ELF-1 (cell line): ENCODE measurements at places on chromosomes 11 and 22.

DNA sequence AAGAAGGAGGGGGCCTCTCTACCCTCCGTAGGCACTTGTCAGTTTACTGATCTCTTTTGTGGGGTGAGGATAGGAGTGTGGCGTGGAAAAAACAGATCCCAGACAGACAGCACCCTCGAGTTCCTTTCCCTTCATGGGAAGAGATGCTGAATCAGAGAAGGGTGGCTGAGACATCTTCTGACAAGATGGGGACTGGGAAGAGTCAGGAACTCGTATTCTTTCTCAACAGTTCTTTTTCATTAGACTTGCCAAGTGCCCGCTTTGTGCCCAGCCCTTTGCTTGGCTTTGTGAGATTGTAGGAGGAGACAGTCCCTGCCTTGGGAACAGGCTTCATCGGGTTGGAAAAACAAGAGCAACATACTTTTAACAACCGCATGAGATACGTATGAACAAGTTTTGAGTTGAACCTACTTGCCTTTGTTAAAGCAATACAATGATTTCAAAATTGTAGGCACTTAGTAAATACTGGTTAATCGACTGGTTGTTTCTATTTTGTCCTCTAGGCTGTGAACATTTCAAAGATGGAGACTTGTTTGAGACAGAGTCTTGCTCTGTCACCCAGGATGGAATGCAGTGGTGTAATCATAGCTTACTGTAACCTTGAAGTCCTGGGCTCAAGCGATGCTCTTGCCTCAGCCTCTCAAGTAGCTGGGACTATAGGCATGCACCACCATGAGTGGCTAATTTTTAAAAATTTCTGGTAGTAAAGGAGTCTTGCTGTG lies 1.1 kb downstream of the RRM1 start:
- DNase-seq = peak; percentile 32

DNA sequence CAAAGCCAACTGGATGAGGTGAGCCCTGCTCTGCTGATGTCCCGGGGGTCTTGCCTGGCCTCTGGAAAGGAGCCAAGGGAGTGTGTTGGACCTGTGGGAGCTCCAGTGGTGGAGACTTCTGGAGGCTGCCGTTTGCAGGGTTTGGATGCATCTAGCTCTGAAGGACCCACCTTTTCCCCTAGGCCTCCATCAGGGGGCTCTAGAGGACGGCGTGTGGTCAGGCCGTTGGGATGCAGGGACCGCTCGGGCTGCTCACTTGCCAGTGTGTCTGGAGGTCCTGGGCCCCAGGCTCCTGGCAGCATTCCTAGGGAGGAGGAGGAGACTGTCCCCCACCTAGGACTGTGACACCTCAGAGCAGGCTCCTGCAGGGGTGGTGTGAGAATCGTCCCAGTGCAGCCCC lies 58.3 kb downstream of the PRDM11 start:
- DNase-seq = peak; percentile 30

DNA sequence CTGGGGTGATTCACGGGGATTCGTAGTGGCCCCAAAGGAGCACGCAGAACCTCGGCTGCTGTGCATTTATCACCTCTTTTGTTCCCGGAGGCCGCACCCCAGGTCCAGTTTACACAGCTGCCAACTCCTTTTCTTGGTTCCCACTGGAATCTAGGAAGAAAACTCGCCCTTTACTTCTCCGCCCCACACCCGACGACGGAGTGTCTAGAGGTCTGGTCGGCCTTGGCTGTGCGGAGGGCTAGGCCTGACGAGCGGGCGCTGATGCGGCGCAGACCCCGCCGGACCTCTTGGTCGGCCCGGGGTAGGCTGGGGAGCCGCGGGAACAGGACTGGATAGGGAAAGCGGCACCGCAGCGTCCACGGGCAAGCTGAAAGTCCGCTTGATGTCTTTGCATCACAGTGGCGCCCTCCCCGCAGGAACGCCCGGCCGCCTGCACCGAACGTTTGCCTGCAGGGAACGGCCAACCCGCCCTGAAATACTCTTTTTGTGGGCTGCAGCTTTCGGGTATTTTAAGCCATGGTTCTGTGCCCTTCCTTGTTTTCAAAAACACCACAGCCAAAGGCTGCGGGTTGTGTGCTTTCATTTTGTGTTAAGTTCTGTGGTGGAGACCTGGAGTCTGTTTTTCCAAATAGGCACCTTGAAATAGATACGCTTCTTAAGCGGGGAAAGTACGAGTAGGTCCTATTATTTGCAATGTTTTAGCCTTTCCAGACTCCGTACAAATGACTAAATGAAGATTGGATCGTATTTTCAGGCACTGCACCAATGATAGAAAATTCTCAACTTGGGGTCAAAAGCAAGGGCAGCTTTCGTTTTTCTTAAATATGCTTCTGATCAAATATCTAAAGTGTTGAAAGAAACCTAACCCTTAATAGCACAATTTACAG lies 829 bp upstream of the ZBED5 start:
- peak; percentile 91 for DNase-seq

- DNase-seq = no peak
Measured at GRCh38 chr22:20615021-20615420, 107.6 kb downstream of the MED15 start.

DNA sequence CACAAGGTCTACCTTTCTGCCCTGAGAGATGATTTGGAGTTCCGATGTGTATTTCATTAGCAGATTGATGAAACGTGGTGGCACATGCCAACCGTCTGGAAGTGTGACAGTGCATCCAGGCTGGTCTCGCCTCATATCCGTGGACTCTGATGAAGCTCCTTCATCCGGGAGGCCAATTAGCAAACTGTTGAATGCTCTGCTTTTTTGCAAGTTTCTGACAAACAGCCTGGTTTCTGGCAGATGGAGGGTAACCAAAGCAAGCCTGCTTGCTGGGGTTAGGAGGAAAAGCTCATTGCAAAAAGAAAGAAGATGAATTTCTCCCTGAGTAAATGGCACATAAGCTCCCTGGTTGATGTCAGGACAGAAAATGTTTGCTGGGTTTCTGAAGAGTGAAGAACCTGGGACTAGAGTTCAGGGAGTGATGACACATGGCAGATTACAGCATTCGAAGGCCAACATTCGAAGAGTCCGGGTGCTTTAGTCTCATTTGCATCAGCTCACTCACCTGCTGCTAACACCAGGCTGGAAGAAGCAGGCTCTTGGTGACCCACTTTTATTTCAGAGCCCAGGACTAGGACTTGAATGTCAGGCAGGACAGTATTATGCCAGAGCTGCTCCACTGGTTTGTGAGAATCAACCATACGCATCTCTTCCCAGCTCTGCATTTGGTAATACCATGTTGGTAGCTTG lies 135.9 kb upstream of the TTC12 start:
- DNase-seq = no peak

DNA sequence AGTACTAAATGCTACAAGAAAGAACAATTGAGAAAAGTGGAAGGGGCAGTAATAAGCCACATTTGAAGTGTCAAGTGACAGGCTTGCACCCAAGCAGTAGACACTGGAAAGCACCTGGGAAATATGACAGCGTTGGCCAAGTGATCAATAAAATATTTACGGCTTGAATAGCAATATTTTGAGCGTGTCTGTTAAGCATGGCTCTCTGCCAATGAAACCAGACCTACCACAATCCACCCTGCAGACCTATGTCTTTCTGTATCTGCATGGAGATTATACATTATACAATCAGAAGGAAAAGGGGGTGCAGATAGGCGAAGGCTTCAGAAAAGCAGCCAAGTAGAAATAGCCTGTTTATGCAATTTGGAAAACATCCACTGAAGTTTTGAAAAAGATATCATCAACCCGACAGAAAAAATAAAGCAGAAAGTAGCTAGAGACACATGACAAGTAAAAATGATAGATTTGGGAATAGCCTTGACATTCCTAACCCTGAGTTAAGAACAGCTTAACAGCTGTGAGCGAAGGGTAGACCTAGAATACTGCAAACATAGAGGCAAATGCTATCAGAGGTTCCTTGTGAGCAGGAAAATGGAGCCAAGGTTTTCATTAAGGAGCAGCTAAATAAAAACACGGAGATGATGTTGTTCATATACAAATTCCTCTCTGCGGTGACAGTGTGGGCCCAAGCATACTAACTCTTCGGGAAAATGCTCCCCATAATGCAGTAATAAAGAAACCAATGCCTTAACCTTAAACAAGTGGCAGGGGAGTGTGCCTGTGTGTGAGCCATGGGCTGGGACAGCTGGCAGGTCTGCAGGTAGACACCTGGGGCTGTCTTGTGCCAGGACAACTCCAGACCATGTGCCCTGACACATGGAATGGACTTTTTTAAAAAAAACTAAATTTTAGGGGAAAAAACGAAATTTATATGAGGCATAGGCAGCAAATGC lies 71.3 kb downstream of the ETS1 start:
- DNase-seq = no peak

DNA sequence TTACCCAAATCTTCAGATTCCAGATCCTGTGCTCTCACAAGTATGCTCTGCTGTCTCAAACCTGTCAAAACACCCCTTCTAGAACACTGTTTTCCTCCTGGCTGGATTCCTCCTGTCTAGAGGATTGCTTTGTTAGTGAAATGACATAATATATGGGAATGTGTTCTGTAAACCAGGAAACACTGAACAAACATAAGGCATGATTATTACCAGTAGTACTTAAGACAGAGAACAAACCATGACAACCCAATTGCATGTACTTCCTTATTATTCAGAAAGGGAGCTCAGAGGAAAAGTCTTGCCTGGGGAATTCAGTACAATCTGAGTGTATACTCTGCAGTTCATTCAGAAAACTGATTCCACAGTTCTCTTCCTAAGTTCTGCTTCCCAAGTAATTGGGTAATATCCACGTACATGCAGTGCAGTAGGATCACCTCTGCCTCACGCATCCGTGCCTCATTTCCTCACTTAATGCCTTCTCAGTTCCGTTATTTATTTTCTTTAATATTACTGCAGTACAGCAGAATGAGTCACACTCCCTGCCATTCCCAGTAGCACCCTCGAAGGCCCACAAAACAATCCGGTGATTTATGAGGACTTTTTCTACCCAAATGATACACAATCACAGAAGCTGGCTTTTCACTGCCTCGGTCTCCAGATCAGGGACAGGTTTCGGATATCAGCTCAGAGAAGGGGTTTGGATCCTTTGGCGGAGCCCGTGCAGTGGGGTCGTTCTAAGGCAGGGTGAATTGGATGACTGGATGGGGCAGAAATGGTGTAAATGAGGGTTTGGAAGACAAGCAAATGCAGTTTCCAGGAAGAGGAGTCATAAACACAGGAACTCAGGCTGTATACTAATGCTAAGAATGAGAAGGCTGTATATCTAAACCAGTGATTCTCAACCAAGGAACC lies 896.9 kb downstream of the KCNA4 start:
- no peak for DNase-seq

GRCh38 chr11:103109818-103110388 lies 677 bp downstream of the DYNC2H1 start:
- DNase-seq = no peak

DNA sequence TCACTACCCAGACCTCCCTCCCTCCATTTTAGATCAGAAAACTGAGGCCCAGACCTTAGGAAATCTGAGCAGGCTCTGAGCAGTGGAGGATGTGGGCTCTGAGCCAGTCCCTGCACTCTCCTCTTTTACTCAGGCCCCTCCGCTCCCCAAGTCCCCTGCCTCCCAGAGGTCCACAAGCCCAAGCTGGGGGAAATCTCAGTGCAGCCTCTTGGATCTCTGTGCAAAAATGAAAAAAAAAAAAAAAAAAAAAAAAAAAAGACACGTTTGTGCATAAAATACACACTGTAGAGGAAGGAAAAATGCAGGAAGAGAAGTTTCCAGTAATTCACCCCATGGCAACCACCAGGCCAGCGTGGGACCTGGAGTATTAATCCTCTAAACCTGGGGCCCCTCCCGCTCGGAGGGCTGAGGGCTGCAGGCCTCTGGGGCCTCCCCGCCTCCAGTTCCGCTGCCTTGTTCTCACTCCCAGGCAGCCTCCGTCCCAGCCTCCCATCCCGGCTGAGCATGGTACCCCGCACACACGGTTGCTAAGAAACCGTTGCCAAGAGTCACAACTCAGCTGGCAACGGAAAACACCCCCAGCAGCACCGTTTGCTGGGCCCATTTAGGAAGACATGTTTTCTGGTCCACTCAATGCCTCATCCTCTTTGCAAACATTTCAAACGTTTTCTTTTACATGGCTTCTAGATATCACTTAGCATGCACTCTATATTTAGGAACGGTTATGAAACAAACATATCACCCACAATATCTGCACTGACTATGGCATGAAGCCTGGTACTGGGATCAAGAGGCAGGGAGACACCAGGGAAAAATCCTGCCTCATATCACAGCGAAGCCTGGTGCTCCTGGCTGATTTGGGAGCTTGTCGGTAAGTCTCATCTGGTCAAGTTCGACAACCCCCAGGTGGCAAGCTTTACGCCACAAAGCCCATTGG lies 227.5 kb downstream of the CTTN start:
- DNase-seq = no peak

GRCh38 chr11:3205261-3206155 lies 13.1 kb downstream of the MRGPRG start:
- DNase-seq = no peak

DNA sequence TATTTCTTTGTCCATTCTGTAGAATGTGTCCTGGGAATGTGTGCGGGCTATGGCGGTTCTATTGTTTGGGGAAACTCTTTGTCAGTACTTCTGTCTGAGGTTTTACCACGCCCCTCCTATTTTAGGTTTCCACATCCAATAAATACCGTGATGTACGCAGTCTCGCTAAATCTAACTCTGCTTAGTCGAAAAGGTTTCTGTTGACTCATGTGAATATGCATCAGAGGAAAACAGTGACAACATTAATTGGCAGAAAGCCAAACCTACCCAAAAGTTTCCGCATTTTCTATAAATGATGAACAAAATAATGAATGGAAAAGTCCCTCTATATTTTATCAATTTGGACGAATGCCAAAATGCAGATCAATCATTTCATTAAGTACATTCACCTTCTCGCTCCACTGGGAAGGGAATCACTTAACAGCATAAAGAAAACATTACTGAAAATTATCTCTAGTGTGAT lies 143.4 kb downstream of the MAML2 start:
- no peak for DNase-seq

- no peak for DNase-seq
Measured at GRCh38 chr11:11532574-11532973, 89.2 kb downstream of the GALNT18 start.

- no peak for DNase-seq
Measured at GRCh38 chr11:23688835-23689234, 808.0 kb upstream of the LUZP2 start.

GRCh38 chr11:79525257-79525656 lies 84.4 kb upstream of the TENM4 start:
- no peak for DNase-seq

DNA sequence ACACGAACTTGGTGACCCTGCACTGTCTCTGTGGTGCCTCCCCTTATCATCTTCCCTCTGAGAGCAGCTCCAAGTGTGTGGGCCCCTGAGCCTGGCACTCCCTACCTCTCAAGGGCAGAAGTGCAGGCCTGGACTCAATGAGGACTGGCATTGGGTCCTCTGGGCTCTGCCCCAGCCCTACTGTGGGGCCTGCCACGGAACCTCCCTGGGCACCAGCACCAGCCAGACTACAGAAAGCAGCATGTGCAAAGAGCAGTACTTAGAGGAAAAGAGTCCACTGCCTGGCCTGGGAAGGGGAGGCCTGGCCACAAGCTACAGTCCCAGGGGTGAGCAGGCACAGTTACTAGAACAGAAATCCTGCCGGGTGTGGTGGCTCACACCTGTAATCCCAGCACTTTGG lies 222.5 kb downstream of the DSCAML1 start:
- DNase-seq = no peak
